ENCODE measurements at places on chromosomes 4 and X.

- DNase-seq, result no peak
These were observed 22.6 kb downstream of the ANXA5 start for GRCh38 chr4:121674191-121674590.

DNA sequence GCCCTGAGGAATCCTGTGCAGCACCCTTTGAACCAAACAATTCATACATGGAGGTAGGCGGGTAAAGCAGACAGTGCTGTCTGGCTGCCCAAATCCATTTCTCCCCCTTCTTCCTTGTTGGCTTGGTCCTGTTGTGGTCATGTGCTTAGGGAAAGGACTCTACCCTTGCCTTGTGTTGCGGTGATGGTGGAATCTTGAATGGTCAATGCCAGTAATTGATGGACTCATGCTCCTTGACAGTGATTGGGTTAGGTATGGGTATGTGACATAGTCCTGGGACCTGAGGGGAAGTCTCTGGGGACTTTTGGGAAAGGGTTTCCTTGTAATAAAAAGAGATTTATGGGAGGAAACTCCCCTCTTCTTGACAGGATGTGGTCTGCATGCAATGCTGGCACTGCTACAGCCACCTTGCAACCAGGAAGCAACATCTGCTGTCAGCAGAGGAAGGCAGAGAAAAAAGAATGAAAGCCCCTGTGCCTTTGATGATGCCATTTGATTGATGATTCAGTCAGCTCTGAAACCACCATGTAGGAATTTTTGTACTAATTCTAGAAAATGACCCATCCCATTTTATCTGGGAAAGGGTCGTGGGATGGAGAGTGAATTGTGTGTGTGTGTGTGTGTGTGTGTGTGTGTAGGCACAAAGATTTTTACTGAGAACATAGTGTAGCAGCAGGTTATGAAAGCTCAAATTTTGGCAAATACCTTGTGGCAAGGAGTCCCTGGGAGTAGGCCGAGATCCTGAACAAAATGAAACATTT lies 30.0 kb upstream of the HUWE1 start:
- no peak for DNase-seq

- DNase-seq, result no peak
These were observed 4.8 kb upstream of the KIAA0232 start for GRCh38 chr4:6777636-6778281.

DNA sequence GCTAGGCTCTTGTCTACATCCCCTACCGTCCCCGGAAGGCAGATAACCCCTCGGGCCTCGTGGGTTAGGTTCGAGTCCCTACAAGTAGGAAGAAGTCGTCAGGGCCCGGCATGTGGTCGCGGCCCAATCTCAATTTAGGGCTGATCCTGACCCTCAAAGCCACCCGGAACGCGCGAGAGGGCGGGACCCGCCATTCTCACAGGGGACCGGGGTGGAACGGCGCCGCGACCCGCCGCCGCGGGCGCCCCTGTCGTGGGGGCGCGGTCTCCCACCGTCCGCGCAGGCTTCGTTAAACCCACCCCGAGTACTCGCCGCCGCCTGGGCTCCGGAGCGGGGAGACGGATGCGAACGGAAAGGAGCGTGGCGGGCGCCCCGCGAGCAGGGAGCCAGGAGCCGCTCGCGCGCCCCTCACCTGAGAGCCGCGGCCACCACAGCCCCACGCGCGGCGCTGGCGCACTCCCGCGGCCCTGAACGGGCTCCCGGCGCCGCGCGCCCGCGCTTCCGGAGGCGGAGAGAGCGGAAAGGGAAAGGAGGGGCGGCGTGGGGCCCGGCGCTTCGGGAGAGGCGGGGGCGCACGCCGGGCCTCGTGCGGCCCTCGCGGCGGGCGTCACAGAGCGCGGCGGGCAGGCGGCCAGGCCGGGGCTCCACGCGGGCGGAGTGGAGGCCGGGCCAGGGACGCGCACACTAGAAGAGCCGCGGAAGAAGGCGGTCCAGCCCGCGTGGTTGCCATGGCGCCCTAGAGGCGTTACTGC lies at the start of gene CFAP97:
TSS of gene CFAP97 (minus strand) at position 515 of the 752 bp plus-strand sequence. CDS start 12,804 bp downstream, outside the sequence.
- DNase-seq, result peak; percentile 87

DNA sequence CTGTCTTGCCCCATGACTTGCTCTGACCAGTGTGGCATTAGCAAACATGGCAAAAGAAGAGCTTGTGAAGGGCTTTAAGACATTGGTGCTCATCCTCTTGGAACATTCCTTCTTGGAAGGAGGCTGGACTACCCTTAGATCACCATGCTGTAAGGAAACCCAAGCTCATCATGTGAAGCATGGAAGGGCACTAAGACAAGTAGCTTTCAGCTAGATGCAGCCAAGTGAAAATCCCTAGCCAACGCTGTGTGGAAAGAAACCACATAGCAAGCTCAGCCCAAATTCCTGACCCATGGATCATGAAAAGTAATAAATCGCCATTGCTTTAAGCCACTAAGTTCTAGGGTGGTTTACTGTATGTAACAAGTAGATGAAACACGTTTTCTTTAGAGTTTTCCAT lies 12.4 kb upstream of the PACRGL start:
- no peak for DNase-seq

DNA sequence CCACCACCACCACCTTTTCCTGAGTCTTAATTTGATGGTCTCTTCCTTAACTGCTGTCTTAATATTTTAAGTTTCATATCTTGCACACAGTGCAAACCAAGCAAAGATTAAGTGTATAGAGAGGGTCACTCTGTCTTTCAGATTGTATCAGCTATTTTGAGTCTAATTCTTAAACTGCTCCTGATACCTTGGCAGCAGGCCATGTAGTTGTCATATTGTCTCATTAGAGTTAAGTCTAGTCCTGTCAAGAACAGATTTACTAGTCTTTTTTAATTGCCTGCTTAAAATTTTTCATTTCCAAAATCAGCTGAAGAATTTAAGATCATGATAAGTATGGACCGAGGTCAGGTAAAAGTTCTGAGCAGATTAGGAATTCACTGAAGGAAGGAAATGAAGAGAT lies 51.5 kb downstream of the FHIP1A start:
- DNase-seq, result no peak

DNA sequence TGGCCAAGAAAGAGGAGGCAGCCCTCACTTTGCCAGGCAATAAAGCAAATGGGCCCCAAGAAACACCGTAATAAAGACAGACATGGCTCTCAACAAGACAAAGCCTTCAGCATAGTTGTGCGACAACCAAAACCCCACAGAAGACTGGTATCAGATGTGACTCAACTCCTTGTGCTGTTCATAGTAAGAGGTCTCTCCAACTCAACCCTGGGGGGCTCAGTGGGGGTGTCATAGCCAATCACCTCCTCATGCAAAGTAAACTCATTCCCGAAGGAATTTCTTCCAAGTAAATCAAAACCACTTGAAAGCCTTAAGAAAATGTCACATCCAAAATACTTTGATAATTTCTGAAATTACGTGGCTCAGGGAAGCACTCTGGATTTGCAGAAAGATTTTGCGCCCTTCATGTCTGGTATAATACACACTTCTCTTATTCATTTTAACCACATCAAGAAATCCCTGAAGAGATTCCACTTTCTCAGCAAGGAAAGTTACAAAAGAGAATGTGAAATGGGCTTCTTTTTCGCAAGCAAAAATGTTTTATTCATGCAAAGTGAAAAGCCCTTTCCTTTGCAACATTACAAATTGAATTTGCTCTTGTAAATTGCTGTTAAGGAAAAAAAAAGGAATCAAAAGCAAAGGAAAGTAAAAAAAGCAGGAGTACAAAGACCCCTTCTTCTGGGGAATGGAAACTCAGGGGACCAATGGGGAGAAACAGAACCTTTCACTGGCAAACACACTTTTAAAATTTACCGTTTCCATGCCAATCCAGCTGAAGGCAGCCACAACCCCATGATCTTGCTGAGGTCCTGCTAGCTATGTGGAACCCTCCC lies 137.4 kb downstream of the NSUN7 start:
- DNase-seq, result peak; percentile 7

DNA sequence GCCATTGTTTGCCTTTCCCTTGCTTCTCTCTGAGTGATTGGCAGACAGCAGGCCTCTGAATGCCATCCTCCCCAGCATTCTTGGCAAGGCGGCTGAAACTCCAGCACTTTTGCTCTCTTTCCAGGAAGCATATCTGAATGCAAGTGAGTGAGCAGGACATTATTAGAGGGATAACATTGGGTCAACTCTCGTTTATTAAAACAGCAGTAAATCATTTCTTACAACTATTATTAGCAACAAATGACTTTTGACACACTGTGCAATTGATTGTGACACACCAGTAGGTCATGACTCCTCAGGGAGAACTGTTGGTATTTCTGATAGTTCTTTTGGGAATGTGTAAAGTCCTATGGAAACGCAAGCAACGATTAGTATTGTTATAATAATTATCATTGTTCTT lies 103.8 kb downstream of the EFNB1 start:
- DNase-seq, result no peak

- no peak for DNase-seq
These were observed 166.2 kb upstream of the FGF13 start for GRCh38 chrX:138877746-138878145.

DNA sequence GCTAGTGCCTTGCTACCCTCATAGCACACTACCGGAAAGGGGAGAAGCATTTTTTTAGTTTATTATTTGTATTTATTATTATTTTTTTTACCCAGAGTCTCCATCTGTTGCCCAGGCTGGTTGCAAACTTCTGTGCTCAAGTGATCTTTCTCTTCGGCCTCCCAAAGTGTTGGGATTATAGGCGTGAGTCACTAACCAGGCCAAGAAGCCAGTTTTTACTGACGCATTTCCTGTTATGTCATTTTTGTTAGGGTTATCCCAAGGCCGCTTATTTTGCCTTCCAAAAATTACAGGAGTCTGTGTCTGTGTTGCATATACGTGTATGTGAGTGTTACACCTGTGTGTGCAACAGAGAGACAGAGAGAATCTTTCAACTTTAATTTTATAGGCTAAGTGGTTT lies 404.5 kb downstream of the GBA3 start:
- no peak for DNase-seq

DNA sequence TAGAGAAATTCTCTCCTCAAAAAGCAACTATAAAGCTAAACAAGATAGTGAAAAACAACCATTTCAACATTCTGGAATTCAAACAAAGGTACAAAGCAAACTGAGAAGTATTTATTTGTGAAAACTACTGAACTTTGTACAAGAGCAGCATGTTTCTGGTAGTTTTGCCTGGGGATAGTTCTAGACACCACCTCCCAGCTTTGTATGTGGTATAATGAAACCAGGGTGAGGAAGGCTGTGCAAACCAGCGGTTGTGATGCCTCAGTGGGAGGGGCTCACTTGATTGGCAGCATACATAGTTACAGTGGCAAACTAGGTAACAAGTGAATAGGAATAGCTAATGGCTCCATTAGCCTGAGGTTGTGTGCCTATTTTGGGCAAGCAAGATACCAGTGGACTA lies 18.6 kb upstream of the FRMD7 start:
- no peak for DNase-seq

- no peak for DNase-seq
These were observed 10.0 kb upstream of the APELA start for GRCh38 chr4:164866817-164867490.

- no peak for DNase-seq
These were observed 112.2 kb downstream of the SNCA start for GRCh38 chr4:89724716-89725115.

- DNase-seq, result no peak
These were observed 184.0 kb upstream of the AFF2 start for GRCh38 chrX:148316446-148316845.

Measured in amygdala (tissue), 56 donors.